ENCODE measurements at places on chromosomes 3 and 15. TPM values are rescaled to one million over a fixed set of nuclear protein-coding genes. Genes with fewer than 3 reads are reported as not detected.

The STRIT1 gene
- polyA plus RNA-seq = not detected

The LRTM1 gene
- not detected for polyA plus RNA-seq

The ALPK3 gene
- polyA plus RNA-seq = 0.06 TPM

DNA sequence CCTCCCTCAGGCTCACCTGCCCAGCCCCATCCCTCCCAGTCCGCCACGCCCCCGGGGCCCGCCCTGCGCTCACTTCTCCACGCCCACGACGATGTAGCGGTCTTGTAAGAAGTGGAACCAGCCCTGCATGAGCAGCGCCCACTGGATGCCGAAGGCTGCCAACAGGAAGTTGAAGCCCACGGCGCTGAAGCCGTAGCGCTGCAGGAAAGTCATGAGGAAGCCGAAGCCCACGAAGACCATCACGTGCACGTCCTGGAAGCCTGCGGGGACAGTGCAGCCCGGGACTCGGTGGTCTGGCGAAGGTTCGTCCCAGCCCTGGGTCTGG lies 9.7 kb downstream of the RHCG start:
- no peak overlapping the region for H3K27ac ChIP-seq
- peaks cover 33% of the 10 kb centered on the region for H3K27me3 ChIP-seq
- no peak overlapping the region for H3K4me3 ChIP-seq
- no peak for DNase-seq
- H3K36me3 ChIP-seq = no peaks in the 10 kb centered on the region
- H3K4me1 ChIP-seq = no peaks in the 10 kb centered on the region

DNA sequence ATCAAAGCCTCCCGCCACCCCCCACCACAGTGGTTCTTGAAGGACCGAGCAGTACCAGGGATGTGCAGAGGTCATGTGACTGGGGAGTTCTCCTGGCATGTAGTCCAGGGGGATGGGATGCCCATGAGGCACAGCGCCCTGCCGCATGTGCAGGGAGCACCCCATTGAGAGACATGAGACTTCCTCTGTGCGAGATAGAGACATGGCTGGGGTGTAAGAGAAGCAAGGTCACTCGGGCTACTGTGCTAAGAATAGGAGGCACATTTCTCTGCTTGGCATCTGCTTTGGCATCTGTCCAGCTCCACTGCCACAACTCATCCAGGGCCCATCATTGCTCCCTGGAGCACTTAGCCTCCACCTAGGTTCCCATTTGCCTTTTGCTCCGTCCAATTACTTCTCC lies 2.4 kb upstream of the CYP1A1 start:
- no peak for DNase-seq
- H3K4me1 ChIP-seq = no peaks in the 10 kb centered on the region
- H3K4me3 ChIP-seq = no peak overlapping the region
- peaks cover 70% of the 10 kb centered on the region for H3K27me3 ChIP-seq
- H3K27ac ChIP-seq = no peak overlapping the region

- no peak overlapping the region for H3K27ac ChIP-seq
- no peaks in the 10 kb centered on the region for H3K27me3 ChIP-seq
- DNase-seq = no peak
- H3K4me3 ChIP-seq = no peak overlapping the region
- no peaks in the 10 kb centered on the region for H3K36me3 ChIP-seq
Measured at GRCh38 chr3:21694506-21694905, 56.5 kb downstream of the ZNF385D start.

DNA sequence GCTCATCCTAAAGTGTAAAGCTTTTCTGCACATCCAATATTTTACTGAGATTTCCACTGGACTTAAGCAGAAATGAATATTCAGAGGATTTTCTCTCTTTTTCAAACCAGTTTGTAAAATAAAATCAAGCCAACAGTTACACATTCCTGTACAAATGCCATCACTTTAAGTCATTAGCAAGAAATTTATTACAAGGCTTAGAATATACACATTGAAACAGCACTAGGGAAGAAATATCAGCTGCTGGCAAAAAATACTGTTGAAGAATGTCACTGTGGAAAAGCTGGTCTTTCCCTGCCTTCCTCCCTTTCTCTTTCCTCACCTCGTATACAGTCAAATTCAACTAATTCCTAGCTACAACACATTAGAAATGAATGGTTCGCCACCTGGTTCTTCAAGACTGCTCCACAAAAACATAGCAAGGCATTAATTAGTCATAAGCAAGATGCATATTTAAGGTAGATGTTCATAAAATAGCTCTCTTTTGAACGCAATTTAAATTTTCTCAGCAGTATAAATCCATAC lies 21.3 kb downstream of the PLOD2 start:
- H3K36me3 ChIP-seq = no peaks in the 10 kb centered on the region
- H3K4me3 ChIP-seq = no peak overlapping the region
- no peak for DNase-seq
- peaks cover 14% of the 10 kb centered on the region for H3K4me1 ChIP-seq
- no peak overlapping the region for H3K27ac ChIP-seq

DNA sequence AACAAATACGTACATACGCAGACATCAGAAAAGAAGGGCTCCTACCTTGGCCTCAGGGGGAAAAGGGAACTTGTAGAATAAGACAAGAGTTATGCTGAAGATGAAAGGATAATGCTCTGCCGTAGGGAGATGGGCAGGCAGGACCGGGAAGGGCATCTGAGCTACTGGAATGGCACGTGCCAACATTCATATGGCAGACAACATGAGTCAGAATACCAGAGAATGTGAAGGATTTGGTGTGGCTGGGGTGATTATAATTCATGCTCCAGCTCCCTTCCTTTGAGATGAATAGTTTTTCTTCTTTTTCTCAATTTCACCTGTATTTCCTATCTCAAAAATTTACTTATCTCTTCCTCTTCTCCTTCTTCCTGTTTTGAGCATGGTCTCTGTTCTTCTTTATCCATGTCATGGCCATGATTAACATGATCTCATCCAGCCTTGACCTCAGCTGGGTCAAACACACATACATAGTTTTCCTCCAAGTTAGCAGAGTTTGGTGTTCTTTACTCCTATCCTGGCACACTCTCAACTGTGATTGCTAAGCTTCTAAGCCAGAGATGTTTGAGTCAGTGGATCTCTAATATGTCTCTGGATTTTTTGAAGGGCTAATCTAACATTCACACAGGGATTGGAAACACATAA lies 507.0 kb downstream of the FOXP1 start:
- H3K27ac ChIP-seq = no peak overlapping the region
- peak; percentile 77 for DNase-seq
- no peak overlapping the region for H3K4me3 ChIP-seq
- 0 out of 2 replicates have a peak, but pooled peaks cover 2% of the 10 kb centered on the region for H3K36me3 ChIP-seq

- no peak for DNase-seq
- no peaks in the 10 kb centered on the region for H3K36me3 ChIP-seq
- H3K27me3 ChIP-seq = peaks cover 4% of the 10 kb centered on the region
- H3K4me3 ChIP-seq = no peak overlapping the region
Measured at GRCh38 chr3:12159227-12159601, 502 bp upstream of the TIMP4 start.

DNA sequence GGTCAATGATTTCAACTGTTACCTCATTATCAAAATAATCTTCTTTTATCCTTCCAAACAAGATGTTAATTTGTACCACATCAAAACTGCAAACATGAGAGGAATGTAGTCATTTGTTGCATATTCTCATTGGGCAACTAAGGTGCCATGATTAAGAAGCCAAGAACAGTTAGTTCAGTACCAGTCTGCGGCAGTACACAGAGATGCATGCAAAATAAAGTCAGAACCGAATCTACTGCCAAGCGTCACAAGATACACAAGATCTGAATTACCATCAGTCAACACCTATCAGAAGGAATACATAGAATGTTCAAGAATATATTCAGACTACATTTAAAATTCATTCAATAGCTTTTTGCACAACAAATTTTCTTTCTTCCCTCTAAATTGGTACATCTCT lies 127.6 kb upstream of the SPATA12 start:
- H3K27ac ChIP-seq = no peak overlapping the region
- H3K4me1 ChIP-seq = no peaks in the 10 kb centered on the region
- H3K36me3 ChIP-seq = no peaks in the 10 kb centered on the region

GRCh38 chr3:11956781-11957180 lies 47.4 kb upstream of the SYN2 start:
- H3K36me3 ChIP-seq = no peaks in the 10 kb centered on the region
- H3K4me1 ChIP-seq = no peaks in the 10 kb centered on the region
- H3K4me3 ChIP-seq = no peak overlapping the region

Data from IMR-90 (cell line).